ENCODE measurements at places on chromosomes 2 and 18. TPM values are rescaled to one million over a fixed set of nuclear protein-coding genes. Genes with fewer than 3 reads are reported as not detected.

DNA sequence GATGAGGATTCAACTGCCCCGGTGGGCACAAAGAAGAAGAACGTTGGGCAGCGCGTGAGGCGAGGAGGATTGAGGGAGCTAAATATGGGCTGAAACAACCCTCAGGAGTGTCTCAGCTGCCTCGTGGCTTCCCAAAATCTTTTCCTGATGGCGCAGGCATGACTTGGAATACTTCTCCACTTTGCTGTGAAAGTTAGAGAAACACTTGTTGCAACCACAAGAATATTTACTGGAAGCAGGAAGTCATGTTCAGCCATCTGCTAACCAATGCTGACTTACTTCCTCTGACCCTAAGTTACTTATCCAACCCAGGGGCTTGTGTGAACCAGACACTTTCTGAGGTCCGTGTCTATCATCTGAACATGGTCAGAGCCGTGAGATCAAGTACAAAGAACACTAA lies 148.8 kb downstream of the ARL4C start:
- no peak for DNase-seq

The TMSB10 gene
- 417 TPM for total RNA-seq

The ADGRF3 gene
- total RNA-seq = 0.56 TPM

- DNase-seq = no peak
These were observed 53.7 kb downstream of the EPHA4 start for GRCh38 chr2:221518201-221518934.

The NT5DC4 gene
- total RNA-seq = not detected

The KIDINS220 gene
- 48.4 TPM for total RNA-seq

- no peak for DNase-seq
These were observed 101.3 kb downstream of the CELF4 start for GRCh38 chr18:37464257-37464656.

- DNase-seq = no peak
These were observed 799 bp downstream of the CEP68 start for GRCh38 chr2:65057054-65057375.

Data from Right ventricle myocardium superior (tissue), 1 donor.